ENCODE measurements at places on chromosomes 1 and 21. TPM values are rescaled to one million over a fixed set of nuclear protein-coding genes. Genes with fewer than 3 reads are reported as not detected.

The THEM5 gene
- not detected for total RNA-seq

- DNase-seq = no peak
Measured at GRCh38 chr1:175725684-175726083, 17.7 kb downstream of the TNR start.

- peak; percentile 65 for DNase-seq
Measured at GRCh38 chr1:160945079-160945478, 9.5 kb downstream of the ITLN2 start.

DNA sequence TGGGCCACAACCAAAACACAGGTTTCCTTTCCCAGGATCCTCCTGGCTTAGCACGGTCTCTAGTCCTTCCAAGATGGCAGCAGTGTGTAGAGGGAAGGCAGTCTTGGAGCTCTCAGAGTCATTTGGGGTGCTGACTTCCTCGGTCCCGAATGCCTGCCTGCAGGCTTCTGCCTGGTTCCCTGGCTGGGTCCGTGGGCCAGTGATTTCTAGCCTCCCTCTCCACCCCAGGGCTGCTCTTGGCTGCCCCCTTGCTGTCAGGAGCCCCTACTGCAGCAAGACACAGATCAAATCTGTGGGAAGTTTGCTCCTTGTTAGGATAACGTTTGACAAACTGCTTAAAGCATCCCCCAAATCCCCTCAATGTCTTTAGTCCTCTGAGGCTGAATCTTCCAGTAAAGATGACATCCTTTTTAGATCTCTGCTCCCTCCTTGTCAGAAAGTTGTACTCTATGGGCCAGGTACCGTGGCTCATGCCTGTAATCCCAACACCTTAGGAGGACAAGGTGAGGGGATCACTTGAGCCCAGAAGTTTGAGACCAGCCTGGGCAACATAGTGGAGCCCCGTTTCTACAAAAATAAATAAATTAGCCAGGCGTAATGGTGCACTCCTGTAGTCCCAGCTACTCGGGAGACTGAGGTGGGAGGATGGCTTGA, 272.5 kb downstream of the RRAGC start:
- DNase-seq = peak; percentile 55

DNA sequence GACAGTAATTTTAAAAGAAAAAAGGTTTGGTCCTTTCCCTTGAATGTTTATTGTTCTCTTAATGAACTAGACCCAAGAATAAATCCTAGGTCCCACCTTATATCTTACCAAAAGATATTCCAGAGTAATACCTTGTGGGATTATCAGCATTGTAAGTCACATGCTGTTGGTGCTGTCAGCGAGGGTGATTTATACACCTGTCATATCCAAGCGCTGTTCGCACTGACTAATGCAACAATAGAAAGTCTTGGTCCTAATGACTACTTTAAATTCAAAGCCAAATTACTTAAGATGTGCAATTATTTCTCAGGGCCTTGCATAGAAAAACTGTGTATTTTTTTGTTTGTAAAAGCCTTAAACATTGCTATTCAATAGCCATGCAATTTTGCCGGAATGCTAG, 6.9 kb downstream of the GPR88 start:
- no peak for DNase-seq

- DNase-seq = no peak
Measured at GRCh38 chr1:182430263-182431068, 19.5 kb upstream of the RGSL1 start.

Measured in mesenteric fat pad (tissue), 1 donor.